ENCODE measurements at places on chromosomes 5 and 9. TPM values are rescaled to one million over a fixed set of nuclear protein-coding genes. Genes with fewer than 3 reads are reported as not detected.

Gene ZNF454
- total RNA-seq: 21.7 TPM

Gene SLC24A2
- 12.5 TPM for total RNA-seq

Gene FBP2
- 1.0 TPM for total RNA-seq

Gene MOB3B
- total RNA-seq: 19.6 TPM

Gene SPATA31D4
- not detected for total RNA-seq

Gene RNF183
- 0.66 TPM for total RNA-seq

Gene NR5A1
- total RNA-seq: not detected

Gene NR2F1
- 82.4 TPM for total RNA-seq

Gene CCNI2
- total RNA-seq: 0.60 TPM

Gene FOXI1
- total RNA-seq: not detected

Gene PTGS1
- 3.2 TPM for total RNA-seq

Gene IL13
- total RNA-seq: not detected

Gene GABRA6
- not detected for total RNA-seq

Gene ZBTB34
- total RNA-seq: 35.9 TPM

All from camera-type eye (tissue), 1 donor.